ENCODE measurements at places on chromosomes 12 and 14. TPM values are rescaled to one million over a fixed set of nuclear protein-coding genes. Genes with fewer than 3 reads are reported as not detected.

- no peak for DNase-seq
These were observed 55.8 kb upstream of the ARHGAP5 start for GRCh38 chr14:32021341-32021740.

DNA sequence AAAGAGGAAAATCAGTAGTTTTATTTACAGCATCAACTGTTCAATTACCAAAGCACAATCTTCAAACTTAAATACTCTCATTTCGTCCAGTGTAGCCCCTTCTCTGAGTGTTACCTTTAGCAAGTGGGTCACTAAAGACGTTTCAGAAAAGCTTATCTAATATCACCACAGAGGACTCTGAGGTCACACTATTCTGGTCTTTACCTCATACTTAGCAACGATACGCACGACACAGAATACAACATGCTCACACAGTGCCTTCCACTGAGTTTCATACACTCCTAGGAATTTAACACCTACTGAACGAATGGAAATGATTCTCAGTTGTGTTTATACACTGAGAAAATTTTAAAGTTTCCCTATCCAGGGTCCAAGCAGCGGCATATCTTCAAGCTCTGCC is 2.0 kb downstream of the SYT10 start:
- no peak for DNase-seq

DNA sequence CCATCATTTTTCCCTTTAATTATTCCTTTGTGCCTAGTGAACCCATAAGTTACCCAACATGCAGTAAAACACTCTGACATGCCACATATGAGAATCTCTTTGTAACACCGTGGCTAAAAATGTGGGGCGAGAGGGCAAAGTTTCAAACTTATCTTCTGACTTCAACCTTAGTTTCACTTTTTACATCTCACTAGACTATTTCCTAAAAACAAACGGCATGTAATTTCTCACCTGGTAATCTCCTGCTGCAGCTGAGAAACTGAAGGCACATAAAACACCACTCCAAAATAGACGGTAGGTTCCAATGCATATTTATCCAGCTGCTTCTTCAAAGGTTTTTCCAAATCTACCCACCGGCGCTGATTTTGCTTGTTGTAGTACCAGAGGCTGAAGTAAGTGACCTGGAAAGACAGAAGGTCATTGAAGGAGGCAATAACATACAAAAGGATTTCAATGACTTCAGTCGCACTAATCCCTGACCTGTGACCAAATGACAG is 37.9 kb downstream of the PTPN21 start:
- DNase-seq, result no peak

The GXYLT1 gene
- total RNA-seq, result 9.0 TPM
